Inflammatory macrophage (primary cell): ENCODE measurements at places on chromosomes 12 and 14.

GRCh38 chr12:124762791-124763593, 100.7 kb downstream of the SCARB1 start:
- no peak for DNase-seq

GRCh38 chr14:87152693-87153092, 840.3 kb downstream of the GALC start:
- DNase-seq, result no peak

- DNase-seq, result no peak
These were observed 269.7 kb downstream of the TTC6 start for GRCh38 chr14:37864861-37865718.

GRCh38 chr12:79217306-79217705, 352.7 kb downstream of the SYT1 start:
- DNase-seq, result no peak

- no peak for DNase-seq
These were observed 6.0 kb downstream of the HEATR5A start for GRCh38 chr14:31414190-31414833.

GRCh38 chr14:106843386-106843785, 1317.0 kb downstream of the TMEM121 start:
- DNase-seq, result no peak

GRCh38 chr12:104785886-104786285, 172.2 kb downstream of the SLC41A2 start:
- DNase-seq, result no peak

GRCh38 chr14:28707814-28708213, 58.8 kb upstream of the FOXG1 start:
- no peak for DNase-seq

GRCh38 chr12:117790198-117790597, 178.6 kb downstream of the KSR2 start:
- no peak for DNase-seq

DNA sequence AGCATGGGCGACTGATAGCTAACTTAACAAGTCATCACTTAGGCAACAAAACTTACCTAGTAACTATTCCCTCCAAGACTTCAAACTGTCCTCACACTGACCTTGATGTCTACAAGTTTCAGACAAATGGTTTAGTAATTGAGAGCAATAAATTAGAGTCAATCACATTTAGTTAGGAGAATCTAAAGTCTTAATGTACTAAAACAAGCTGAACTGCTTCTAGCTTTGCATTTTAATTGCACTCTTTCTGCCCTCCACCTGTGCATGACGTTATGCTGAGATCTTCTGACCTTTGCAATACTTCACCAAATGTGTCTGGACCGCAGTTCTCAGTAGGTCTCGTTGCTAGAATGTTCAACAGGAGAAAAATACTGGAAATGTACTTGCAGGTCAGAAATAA, 158.0 kb downstream of the PIK3C2G start:
- no peak for DNase-seq

DNA sequence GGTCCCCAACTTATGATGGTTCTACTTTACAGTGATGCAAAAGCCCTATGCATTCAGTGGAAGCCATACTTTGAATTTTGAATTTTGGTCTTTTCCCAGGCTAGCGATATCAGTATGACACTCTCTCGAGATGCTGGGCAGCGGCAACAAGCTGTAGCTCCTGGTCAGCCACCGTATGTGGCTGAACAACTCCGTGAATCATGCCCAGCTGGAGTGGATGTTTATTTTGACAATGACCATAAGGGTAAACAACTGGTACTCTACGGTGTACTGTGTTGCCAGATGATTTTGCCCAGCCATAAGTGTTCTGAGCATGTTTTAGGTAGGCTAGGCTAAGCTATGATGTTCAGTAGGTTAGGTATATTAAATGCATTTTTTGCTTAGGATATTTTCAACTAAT, 8.2 kb upstream of the ZNF410 start:
- DNase-seq, result no peak

GRCh38 chr14:90428676-90429075, 31.8 kb downstream of the CALM1 start:
- DNase-seq, result no peak

DNA sequence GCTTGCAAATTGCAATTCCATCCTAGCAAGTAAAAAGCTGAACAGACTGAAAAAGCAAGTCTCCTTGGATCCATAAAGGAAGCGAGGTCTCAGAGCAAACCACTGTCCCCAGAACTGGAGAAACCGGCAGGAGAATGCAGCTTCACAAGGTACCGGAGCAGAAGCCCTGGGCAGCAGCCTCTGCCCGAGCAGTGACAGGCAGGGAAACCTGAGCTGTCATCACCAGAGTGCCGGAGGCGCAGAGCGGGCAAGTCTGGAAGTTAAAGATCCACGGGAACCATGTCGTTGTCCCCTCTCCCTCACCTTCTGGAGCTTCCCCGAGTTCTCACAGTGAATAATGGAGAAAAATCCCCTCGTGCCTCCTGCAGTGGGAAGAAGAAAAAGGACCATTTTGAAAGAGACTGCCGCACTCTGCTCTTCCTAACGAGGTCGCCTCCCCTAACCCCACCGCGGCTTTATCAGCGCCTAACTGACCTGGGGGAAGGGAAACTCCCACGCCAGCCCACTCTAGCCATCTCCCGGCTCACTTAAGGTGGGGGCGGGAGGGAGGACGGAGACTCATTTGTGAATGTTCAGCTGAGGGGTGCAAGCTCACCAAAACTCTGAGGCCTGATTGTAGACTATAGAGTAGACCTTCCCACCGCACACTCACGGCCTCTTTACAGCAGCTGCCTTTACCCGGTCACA, 27.8 kb downstream of the FBXL14 start:
- DNase-seq, result no peak

GRCh38 chr14:105132921-105133654, 35.5 kb downstream of the JAG2 start:
- DNase-seq, result no peak

- DNase-seq, result no peak
These were observed 7.7 kb downstream of the HOXC8 start for GRCh38 chr12:54016478-54016964.

DNA sequence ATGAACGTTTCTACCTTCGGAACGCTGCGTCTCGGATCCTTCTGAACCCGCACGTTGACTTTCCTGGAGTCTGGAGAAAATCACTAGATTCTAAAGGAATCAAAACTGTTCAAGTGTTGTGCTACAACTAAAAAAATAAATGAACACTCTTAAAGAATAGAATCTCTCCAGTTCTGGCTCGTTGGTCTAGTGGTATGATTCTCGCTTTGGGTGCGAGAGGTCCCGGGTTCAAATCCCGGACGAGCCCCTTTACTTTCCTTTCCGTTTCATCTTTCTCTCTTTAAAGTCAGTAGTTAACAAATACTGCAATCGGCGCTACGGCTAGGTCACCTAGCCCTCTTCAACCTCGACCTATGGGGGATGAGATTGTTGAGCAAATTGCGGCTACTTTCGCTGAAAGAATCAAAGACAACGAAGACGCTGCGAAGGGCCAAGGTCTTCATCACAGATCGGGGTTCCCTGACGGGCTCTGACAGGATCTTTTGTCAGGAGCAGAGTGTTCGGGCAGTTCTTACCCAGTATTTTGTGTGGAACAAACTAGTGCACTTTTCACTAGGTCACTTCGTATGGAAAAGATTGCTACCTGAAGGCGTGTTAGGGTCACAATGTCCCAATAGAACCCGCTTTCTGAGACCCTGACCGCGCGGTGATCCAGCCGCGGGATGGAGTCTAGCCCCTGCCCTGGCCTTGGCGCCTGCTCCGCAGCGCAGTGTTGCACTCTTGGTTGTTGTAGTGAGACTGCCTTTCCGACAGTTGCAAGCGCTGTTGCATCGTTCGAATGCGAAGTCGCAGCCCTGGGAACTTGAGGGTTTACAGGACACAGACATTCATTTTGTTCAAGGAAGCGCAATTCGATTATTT, 8.4 kb downstream of the OR6S1 start:
- DNase-seq, result peak; percentile 72

- no peak for DNase-seq
These were observed 118.0 kb upstream of the ARID2 start for GRCh38 chr12:45611495-45611894.

- DNase-seq, result no peak
These were observed 134.7 kb downstream of the NOVA1 start for GRCh38 chr14:26463136-26463535.

GRCh38 chr14:58167057-58167456, 15.0 kb upstream of the ARMH4 start:
- no peak for DNase-seq

- DNase-seq, result no peak
These were observed 88.1 kb downstream of the NTF3 start for GRCh38 chr12:5520037-5520436.

- no peak for DNase-seq
These were observed 87.1 kb upstream of the PLEKHG7 start for GRCh38 chr12:92615703-92616102.

DNA sequence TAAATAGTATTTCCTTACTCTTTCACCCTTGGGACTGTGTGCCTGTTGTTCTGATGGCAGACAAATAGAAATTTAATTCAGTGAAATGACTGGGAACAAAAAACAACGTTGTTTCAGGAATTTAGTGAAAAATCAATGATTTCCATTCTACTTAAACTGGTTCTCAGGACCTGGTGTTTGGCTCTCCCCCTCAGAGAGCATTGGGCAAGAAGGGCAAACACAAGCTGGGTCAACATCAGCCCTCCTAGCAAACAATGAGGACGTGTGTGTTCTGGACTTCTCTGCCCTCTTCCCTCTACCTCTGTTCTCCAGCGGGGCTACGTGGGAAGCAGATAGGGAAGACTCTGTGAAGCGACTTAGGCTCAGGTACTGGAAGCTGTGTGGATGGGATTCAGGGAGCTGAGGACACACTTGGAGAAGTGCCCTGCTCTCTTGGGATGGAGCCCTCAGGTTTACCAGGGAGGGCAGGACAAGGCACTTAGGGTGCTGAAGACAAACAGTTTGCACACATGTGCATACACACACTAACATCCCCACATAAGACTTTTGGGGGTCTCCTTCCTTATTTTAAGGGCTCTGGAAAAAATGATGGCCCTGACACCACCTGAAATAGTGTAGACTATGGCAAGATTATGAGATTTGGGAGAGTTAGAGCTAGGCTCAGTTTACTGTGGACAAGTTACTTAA, 7.6 kb upstream of the SERPINA1 start:
- DNase-seq, result no peak

- no peak for DNase-seq
These were observed 7.2 kb downstream of the MYL6 start for GRCh38 chr12:56165369-56165768.

DNA sequence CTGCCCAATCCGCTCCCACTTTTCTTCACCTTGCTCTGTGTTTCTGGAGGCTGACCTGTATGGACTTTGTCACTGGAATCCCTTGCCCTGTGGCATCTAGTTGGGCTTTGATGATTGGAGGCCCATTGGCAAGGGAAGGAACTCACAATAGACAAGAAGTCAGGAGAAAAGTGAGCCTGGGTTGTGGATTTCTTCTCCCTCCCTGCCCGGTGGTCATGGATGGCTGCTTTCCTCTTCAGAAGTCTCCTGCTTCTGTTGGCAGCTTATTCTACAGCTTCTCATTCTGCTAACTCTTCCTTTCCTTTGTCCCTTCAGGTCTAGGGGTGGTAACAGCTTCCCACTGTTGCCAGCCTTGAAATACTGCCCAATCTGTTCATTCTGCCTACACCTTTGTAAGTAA, 13.9 kb upstream of the CCDC60 start:
- DNase-seq, result no peak

DNA sequence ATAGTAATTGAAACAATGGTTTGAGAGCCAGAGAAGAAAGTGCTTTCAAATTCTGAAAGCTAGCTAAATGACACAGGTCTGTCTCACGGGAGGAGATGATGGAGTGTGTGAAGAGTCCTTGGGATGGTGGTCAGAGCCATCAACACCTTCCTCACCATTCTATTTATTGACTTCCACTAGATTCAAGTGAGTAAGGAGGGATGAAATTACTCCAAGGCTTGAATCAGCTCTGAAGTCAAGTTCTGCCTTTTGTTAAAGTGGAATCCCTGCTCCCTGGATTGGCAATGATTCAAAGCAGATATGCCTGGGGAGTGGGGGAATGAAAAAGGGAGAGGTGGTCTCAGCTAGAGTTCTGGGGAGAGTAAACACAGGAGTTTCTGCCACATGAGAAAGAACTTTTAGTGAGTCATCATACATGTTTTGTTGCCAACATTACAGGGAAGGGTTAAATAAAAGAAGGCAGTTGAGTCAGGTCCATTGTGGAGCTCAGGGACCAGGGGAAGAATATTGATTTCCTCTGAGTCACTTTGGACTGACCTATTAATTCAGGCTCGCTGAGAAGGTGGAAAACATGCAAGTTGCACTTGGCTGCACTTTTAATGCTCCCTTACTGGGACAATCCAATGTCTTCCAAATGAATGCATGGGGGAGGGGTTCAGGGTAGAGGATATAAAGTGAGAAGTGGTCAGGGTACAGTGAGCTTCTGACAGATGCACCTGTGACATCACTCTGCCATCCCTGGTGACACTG, 142.7 kb downstream of the TBX5 start:
- no peak for DNase-seq

GRCh38 chr12:117685110-117685926, 283.5 kb downstream of the KSR2 start:
- peak; percentile 3 for DNase-seq
